Thyroid gland (tissue), 4 donors: ENCODE measurements at places on chromosomes 4 and X.

DNA sequence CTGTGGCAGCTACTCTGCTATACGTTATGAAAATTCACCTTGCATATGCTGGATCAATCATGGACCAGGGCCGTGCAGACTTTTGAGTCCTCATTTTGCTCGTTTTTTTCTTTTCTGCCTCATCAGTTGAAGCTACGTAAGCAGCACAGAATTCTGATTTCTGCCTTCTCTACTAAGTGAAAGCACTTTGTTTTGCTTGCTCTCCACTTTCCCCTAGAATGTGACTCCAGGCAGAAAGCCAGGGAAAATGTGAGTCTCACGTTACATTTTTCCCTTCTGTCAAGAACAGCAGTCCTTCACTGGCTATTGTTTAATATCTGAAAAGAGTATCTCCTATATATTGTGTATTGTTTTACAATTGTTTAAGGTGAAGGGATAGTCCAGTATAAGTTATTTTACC, 1840.1 kb downstream of the PCDH7 start:
- peak; percentile 64 for DNase-seq

DNA sequence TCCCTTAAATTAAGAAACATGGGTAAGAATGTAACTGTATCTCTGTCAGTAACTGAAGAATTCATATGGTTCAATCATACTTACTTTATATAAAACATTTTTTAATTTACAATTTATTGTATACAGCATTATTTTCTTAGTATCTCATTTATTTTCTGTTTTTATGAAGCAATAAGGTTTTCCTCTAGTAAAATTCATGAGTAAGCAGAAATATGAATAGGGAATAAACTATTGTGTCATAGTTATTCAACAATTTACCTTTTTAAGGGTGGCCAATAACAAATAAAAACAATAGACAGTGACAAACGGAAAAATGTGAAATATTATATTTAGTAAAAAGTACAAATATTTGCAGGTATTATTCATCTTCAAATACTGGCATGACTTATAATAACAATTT, 624.4 kb downstream of the TECRL start:
- DNase-seq = no peak

GRCh38 chrX:108036298-108036973, 8.4 kb upstream of the VSIG1 start:
- DNase-seq = no peak

DNA sequence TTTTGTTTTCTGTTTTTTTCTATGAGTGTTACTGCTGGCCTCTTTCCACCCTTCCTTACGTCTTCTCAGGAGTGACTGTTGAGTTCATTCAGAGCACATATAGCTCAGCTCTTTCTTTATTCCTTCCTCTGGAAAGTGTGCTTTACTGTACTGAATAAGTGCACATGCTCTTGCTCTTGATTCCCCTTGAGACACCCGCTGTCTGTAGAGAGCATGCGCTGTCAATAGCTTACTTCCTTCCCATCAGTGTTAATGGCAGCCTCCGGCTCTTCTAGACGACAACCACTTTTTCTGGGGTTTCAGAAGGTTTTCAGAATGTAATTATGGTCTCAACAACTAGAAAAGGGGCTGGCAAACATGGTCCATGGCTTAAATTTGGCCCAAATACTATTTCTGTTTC, 504.9 kb downstream of the C4orf33 start:
- DNase-seq = no peak

GRCh38 chr4:54277691-54278090, 48.6 kb downstream of the PDGFRA start:
- DNase-seq = peak; percentile 1

DNA sequence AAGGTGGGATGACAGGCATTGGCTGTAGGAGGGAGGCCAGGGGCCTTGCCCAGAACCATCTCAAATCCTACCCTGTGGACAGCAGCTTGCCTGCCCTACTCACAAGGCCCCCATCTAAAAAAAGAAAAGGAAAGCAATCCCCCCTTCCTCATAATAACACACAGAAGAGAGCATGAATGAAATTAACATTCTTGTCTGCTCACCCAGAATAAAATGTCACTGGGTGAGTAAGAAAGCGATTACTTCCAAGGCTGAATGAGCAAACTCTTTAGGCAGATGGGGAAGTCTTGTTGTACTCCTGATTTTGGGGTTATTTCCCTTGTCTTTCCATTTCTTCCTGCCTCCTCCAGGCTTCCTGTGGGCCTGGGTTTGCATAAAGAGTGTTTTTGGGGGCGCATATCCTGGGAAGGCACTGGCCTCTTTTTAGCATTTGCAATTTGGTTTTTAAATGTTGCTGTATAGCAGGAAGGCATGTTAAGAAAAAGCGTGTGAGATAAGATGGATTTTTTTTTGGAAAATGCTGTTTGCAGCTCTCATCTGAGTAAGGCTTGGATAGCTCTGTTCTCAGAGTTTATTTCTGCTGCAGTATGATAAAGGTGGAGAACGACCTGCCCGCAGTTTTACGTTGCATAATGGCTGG, 248.3 kb upstream of the GATB start:
- no peak for DNase-seq

- no peak for DNase-seq
Observed at GRCh38 chr4:7199129-7199725, 6.9 kb downstream of the SORCS2 start.

- DNase-seq = no peak
Observed at GRCh38 chr4:1080961-1081688, 32.2 kb downstream of the RNF212 start.

DNA sequence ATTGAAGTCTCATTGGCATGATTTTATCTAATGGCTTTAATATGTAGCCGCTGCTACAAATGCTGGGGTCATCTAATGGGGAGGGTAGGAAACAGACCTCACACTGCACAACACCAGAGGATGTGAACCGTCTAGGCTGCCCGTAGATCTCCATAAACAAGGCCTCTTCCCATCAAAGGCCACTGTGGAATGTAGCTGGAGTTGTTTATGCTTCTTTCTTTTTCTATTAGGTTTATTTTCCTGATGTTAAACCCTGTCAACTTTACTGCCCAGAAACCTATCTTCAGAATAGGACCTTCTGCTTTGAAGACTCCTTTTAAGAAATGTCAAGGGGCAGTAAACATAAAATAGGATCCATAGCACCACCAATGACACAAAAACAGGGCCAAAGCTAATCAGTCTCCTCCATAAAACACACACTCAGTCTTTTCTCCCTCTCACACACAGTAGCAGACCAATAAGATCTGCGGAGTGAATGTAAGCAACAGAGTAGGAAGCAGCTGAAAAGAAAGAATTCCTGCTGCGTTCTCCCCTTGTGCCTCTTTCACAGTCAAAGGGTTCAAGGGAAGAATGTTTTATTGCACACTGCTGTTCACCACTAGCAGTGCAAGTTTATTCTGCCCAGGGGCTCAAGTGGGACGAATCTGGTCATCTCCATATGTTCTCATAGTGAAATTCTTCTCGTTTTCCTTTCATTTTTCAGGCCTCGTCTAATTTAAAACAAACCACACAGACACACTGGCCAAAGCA, 72.2 kb downstream of the MAML3 start:
- DNase-seq = no peak

DNA sequence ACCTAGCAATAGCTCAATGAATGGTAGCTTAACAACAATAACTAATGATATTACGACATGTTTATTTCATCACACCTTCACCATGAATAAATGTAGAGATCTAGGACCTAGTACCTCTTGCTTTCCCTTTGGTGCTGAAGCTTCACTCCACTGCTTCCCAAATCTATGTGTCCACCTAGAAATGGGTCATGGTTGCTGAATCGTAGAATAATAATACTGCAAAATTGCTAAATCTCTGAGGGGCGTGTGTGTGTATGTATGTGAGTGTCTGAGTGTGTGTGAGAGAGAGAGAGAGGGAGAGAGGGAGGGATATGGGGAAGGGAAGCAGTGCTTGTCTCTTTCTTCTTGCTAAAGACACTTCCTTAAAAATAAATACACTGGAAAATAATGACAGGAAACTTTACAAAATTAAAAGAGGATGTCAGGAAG, 109.3 kb upstream of the BMP2K start:
- DNase-seq = no peak

- peak; percentile 8 for DNase-seq
Observed at GRCh38 chr4:140019619-140020347, 134.2 kb downstream of the MAML3 start.

DNA sequence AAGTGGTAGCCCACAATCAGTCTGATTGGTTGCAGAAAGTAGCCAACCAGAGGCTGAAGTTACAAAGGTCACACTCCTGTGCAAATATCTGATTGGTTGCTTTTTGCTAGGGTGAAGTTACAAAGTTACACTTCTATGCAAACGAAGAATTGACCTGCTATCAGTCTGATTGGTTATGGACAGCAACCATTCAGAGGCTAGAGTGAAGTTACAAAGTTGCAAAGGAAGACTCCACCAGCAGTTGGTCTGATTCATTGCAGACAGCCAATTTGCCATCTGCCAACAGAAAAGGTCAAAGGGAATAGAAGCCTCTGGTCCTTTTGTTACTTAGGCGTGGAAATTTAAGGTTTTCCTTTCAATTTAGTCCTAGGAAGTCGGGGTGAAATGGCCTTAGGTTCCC, 377.7 kb downstream of the PRDM5 start:
- no peak for DNase-seq

DNA sequence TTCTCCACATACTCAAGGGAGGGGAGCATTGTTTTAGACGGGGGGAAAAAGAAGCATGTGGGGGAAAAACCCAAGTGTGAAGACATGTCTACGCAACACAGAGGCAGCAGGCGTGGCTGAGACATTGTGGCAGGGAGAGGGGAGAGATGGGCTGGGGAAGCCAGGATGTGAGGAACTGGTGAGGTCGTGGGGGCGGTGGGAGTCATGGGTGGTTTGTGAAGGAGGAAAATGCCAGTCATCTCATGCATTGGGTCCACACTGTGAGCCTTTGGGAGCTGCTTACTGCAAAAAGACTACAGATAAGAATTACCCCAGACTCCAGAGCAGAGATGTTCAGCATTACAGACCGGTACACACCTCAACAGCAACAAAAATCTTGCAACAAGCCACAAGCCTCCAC, 2.1 kb downstream of the JAKMIP1 start:
- DNase-seq = no peak

DNA sequence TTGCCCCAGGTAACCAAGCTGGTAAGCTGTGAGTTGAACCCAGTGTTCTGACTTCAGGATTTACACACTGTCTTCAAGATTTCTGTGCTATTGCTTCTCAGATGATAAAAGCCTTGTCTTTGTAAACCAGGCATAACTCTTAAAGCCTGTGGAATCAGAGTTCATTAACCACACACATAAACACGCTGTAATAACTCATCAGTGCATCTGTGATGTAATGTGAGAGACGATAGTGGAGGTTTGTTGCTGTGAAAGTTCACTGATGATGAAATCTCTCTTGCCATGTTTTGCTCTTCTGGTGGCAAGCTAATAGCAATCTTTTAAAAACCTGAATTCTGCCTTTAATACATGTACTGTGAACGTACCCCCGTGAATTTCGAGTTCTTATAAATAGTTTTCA, 41.5 kb downstream of the CLCN4 start:
- no peak for DNase-seq

GRCh38 chr4:138756519-138756918, 259.1 kb upstream of the NOCT start:
- no peak for DNase-seq

- DNase-seq = no peak
Observed at GRCh38 chr4:185464887-185465286, 6.6 kb downstream of the CCDC110 start.

GRCh38 chr4:16893141-16893651, 5.2 kb downstream of the LDB2 start:
- no peak for DNase-seq
